Effector memory CD8-positive, alpha-beta T cell (primary cell): ENCODE measurements at places on chromosomes 11 and 22.

GRCh38 chr22:47154621-47155081 is 392.2 kb downstream of the TBC1D22A start:
- DNase-seq, result no peak

- peak; percentile 10 for DNase-seq
These were observed 24.6 kb downstream of the MRGPRD start for GRCh38 chr11:68956142-68956541.

GRCh38 chr11:27022659-27023251 is 17.9 kb upstream of the BBOX1 start:
- DNase-seq, result no peak

GRCh38 chr11:43573873-43574272 is 106.7 kb upstream of the HSD17B12 start:
- no peak for DNase-seq

- DNase-seq, result no peak
These were observed 34.3 kb upstream of the SHISAL1 start for GRCh38 chr22:44347080-44347479.

DNA sequence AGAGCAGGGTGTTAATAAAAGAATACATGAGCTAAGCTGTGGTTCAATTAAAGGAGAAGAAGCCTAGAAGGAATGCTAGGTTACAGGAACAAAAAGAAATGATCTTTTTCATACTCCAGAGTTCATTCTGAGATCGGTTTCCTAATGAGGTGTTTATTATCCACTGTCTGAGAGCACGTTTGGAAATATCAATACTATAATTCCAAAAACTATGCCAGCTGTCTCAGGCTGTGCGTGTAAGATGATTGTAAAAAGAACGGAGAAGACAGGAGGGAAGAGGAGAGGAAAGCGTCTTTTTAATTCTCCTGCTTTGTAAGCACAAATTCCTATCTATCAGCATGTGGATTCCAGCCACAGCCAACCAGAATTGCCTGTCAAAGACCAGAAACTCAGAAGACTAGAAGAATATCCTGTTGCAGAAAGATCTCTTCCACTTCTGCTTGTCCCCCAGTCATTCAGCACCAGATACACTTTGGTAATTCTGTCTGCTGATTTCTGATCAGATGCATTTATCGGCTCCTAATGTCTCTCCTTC is 25.7 kb downstream of the APOL5 start:
- DNase-seq, result no peak

- DNase-seq, result no peak
These were observed 71.1 kb downstream of the RTL6 start for GRCh38 chr22:44426981-44427380.

DNA sequence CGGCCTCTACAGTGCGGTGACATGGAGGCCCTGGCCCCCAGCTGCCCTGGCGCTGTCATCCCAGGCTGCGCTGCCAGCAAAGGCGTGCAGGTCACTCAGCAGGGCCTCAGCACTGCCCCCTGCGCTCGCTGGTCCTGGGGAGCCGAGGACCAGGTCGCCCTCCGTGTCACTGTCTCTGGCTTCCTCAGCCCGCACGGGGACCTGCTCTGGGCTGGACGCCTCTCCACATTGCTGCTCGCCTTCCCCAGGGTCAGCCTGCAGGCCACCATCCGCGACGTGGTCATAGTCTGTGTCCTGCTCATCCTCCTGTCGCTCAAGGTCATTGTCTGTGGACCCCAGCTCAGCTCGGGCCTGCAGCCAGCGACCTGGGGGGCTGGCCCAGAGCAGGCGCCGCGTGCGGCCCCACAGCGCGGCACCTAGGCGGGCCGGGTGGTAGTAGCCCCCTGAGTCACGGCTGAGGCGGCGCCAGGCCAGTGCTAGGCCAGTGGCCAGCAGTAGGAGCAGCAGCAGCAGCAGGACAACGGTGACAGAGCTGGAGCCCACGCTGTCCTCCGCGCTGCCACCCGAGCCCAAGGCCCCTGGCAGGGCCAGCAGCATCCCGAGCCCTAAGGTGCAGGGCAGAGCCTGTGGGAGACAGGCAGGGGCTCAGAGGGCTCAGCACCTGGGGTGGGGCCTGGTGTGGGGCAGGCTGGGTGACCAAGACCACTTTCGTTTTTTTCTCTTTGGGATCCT is 1.6 kb downstream of the PTPRCAP start:
- no peak for DNase-seq

DNA sequence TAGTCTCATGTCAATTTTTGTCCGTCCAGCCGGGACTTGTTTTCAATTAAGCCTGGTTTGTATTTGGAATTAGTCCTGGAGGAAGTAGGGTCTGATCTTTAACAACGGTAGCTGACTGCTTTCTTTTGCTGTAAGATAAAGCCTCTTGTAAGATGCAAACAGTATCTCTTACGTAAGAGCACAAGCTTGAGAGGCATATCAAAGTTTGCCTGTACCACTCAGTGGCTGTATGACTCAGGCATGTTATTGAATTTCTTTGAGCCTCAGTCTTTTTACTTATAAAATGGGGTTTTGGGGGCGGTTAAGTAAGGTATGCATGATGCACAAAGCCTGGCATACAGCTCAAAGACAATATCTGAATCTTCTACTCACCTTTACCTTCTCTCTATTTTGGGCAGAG is 198.4 kb upstream of the NARS2 start:
- no peak for DNase-seq

DNA sequence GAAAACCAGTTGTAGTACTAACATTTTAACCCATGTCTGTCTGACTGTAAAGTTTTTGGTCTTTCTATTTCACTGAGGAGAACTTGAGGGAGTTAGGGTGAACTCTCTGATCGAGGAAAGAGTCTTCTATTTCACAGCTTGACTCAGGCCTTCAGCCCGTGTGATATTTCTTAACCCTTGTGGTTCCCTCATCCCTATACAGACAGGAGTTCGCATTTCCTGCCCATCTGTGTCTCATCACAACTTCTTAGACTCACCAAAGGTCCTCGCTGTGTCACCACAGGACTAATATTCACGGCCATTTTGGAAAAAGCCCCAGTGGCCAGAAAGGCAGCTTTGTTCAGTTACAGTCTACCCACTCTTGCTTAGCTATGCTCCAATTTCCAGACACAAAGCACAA is 172.8 kb downstream of the FAM181B start:
- no peak for DNase-seq

- no peak for DNase-seq
These were observed 18.3 kb downstream of the JAML start for GRCh38 chr11:118206391-118207031.

- DNase-seq, result no peak
These were observed 9.5 kb downstream of the GTPBP1 start for GRCh38 chr22:38715176-38715764.

- no peak for DNase-seq
These were observed 13.5 kb upstream of the ANKK1 start for GRCh38 chr11:113373981-113374560.

GRCh38 chr11:96342014-96342960 is 708 bp downstream of the MAML2 start:
- no peak for DNase-seq

DNA sequence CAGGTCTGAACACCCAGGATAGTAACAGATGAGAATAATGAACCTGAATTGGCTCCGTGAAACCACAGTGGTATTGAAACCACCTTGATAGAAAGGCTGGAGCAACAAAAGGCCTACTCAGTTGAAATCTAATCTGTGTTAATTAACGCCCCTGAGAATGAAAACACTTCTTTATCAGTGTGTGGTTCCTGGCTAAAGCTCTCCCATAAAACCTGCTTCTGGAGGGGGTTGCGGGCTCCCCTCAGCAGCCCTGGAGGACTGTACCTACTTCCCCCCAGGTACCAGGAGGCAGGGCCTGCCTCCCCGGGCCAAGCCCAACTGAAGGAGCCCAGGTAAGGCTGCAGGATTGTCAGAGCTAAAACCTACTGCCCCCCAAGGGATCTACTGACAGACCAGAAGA is 54.6 kb downstream of the PLEKHA7 start:
- DNase-seq, result no peak

GRCh38 chr11:6962673-6963072 is 36.4 kb downstream of the ZNF215 start:
- no peak for DNase-seq

- no peak for DNase-seq
These were observed 20.6 kb upstream of the MS4A7 start for GRCh38 chr11:60357771-60358170.

DNA sequence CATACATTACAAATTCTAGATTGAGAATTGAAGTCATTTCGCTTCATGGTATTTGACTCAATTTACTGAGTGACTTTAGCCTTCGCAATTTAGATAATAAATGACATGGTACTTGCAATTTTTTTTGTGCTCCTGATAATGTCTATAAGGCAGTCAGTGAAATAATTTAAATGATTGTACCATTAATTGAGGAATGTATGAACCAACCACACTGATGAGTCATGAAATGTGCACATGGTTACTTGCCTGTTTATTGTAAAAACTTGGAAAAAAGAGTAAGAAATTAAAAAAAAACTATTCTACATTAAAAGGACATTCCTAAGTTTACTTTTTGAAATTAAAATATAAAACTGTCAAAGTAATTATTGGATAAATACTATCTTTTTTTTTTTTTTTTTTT is 43.3 kb downstream of the DNAJC24 start:
- no peak for DNase-seq

- no peak for DNase-seq
These were observed 29.1 kb upstream of the TP53I11 start for GRCh38 chr11:44979543-44980399.

DNA sequence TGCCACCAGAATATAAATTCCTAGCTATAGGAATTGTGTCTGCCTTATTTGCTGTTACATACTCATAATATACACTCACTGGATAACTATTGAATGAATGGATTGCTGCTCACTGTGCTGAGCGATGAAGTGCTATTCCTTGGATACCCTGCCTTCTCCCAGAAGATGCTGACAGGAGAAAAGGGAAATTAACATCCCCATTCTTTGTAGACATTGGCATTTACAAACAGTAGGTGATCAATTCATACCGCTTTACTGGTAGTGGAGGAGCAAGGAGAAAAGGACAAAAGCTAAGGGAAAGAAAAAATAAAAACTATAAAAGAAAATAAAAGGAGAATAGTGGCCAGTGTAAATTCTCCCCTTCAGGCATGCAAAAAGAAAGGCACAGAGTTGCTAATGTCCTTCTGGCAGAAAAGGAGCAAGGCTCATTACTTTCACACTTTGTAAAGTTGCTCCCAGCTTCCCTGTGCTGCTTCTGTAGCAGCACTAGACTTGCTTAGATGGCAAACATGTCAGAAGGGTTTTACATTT is 183.0 kb downstream of the LUZP2 start:
- DNase-seq, result no peak

DNA sequence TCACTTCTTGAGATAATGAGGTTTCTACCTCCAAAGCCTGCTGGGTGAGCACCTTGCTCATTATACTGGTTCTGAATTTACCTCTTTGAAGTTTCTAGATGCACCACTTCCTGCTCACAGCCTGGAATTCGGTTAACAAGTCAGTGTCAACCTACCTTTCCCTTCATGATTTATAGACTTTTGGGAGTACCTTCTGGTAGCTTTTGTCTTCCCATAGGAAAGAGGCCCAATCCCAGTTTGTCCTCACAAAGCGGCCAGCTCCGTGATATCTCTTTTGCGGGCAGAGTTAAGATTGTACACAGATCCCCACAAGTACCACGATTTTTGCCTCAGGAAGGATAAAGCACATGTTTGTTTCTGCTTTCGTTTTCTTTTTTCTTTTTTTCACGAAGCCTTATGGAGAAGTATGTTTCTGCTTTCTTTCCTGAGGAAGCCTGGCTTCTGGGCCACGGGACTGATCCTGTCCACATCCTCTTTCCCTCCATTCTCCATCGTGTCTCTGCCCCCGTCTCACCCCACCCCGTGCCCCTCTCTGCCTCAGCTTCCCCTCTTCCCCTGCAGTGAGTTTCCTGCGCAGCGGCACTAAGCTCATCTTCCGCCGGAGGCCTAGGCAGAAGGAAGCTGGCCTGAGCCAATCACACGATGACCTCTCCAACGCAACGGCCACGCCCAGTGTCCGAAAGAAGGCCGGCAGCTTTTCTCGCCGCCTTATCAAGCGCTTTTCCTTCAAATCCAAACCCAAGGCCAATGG is 5.7 kb upstream of the HINFP start:
- DNase-seq, result no peak

- DNase-seq, result no peak
These were observed 12.5 kb downstream of the PICALM start for GRCh38 chr11:86056351-86056854.

DNA sequence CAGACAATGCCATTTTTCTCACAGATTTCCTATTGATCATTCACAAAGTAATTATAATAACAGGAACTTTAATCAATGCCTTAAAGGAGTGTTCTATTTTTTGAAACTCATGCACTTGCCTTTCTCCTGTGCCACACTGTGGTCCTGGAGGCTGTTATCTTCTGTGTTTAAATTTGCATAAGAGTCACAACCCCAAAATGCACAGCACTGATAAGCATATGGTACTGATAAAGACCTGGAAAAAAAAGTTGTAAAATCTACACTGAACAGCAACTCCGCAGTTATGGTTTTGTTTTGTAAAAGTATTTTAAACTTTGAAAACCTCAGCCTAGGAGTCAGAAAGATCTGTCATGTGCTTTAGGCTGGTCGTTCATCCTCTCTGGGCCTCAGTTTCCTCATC is 9.1 kb upstream of the CCDC34 start:
- DNase-seq, result no peak

DNA sequence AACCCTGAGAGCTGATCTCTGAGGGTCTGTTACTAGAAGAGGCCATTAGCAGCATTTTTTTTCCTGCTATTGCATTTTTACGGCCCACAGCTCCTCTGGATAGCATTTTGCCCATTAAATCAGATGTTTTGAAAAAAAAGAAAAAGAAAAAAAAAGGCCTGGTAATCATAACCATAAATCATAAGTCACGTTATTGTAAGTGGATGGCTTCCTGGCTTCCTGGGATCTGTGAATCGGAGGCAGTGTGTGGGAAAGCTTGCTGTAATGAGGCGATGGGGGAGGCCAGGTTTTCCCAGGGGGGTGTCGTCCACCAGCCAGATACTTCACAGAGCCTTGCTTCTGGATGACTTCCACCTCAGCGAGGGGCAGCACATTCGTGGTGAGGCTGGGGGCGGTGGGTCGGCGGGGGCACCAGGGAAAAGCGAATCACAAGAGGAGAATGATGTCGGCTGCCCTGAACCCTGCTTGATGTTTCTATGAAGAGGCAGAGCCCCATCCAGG is 106.5 kb upstream of the SYT13 start:
- DNase-seq, result no peak

- no peak for DNase-seq
These were observed 27.0 kb upstream of the PARVG start for GRCh38 chr22:44153710-44154109.

DNA sequence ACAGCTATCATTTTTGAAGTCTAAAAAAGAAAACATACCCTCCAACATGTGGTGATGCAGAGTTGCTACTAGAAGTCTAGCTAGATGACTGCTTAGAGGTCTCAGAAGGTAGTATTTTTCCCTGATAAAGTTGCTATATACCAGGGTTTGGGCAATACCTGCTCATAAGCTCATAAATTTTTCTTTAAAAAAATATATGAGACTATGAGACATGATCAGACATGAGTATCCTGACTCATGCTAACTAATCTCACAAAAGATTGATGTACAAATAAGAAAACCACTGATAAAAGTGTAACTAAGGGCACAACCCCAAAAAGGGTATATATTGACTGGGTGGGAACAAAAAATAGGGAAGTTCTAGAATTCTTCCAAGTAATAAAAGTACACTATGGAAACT is 740.9 kb downstream of the METTL15 start:
- no peak for DNase-seq
